ENCODE measurements at places on chromosomes 13 and 19.

DNA sequence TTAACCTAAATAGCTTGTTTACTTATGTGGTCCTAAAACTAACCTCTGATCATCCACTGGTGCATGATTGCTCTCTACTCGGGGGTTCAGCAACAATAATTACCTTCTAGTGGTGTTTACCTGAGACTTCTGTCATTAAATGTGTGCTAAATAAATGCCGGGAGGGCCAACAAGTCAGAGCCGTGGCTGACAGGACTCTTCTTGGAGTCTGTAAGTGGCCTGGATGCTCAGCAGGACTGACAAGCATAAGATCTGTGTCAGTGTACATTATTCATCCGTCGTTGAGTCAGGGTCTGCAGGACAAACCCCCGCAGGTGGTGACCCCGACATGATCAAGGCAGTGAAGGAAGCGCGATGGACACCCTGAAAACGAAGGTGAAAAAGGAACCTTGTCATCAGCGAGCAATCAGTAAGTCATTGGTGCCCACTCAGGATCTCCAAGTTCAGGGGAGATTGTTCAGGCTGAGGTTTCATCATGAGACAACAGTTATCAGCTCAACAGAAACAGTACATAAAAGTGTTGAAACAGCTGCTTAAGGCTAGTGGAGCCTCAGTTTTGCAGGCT, 1466.9 kb downstream of the UQCRFS1 start:
- DNase-seq: no peak

- DNase-seq: no peak
Observed at GRCh38 chr13:24680921-24681604, 855 bp downstream of the ATP12A start.

DNA sequence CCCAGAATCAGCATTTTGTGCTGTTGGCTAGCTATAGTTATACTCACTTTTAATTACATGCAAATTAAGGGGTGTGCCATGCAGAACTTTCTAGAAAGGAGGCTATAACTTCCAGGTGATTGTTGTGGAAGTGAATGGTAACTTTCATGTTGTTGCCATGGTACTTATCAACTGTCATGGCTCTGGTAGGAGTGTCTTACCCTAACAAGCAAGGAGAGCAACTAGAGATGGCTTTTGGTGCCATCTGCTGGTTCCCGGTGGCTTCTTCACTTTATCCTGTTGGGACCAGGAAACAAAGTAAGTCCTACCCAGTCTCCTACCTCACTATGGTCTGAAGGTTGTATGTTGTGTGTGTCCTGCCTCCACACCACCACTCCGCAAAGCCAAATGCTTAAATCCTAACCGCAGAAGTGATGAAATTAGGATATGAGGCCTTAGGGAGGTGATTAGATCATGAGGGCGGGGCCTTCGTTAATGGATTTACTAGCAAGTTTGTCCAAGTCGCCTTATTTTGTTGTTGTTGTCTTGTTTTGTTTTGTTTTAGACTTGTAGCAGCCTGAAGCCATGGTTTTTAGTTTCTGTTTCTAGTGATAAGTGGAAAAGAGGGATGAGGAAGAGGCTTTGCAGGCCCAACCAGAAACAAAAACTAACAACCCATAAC, 22.6 kb downstream of the FBXL12 start:
- DNase-seq: peak; percentile 52

- no peak for DNase-seq
Observed at GRCh38 chr13:73698859-73699258, 435.3 kb downstream of the KLF12 start.

- no peak for DNase-seq
Observed at GRCh38 chr13:34107806-34108205, 289.9 kb downstream of the RFC3 start.

DNA sequence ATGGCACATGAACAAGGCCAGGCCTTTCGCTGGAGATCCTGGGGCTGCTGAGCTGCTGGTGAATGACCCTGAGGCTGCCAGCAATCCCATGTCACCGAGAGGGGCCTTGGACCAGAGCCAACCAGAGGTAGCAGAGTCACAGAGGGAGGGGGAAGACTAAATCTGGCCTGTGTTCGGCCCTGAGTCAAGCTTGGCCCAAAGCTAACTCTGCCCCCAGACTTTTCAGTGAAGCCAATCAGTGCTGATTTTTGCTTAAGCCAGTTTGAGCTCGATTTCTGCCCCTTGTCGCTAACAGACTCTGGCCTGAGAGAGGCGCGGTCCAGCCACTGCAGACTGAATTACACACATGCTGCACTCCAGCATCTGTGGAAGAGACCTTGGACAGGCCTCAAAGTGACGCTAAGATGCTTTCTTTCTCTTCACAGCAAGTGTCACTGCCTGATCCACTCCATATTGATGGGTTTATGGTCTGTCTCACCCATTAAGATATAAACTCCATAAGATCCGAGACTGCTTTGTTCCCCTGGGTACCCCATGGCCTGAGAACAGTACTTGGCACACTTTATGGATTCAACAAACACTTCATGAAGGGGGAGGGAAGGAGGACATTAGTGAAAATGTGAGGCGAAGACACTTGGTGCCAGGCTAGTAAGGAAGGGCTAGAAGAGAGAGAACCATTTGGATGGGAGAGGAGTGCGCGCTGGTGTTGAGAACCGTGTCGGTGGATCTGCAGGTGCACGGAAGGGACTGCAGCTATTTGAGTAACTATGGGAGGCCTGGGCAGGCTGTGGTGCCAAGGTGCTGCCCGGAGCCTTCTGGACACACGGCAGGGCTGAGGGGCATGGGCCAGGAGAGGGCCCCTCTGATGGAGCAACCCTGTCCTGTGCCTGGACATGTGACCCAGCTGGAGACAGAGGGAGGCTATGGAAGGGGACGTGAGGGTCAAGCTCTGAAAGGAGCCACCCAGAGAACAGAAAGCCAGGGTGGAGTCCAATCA, 17.6 kb downstream of the RANBP3 start:
- peak; percentile 22 for DNase-seq
